NB4 (cell line): ENCODE measurements at places on chromosomes 2 and 18.

GRCh38 chr2:69902213-69902922 lies 8.6 kb downstream of the SNRNP27 start:
- peak; percentile 85 for DNase-seq

DNA sequence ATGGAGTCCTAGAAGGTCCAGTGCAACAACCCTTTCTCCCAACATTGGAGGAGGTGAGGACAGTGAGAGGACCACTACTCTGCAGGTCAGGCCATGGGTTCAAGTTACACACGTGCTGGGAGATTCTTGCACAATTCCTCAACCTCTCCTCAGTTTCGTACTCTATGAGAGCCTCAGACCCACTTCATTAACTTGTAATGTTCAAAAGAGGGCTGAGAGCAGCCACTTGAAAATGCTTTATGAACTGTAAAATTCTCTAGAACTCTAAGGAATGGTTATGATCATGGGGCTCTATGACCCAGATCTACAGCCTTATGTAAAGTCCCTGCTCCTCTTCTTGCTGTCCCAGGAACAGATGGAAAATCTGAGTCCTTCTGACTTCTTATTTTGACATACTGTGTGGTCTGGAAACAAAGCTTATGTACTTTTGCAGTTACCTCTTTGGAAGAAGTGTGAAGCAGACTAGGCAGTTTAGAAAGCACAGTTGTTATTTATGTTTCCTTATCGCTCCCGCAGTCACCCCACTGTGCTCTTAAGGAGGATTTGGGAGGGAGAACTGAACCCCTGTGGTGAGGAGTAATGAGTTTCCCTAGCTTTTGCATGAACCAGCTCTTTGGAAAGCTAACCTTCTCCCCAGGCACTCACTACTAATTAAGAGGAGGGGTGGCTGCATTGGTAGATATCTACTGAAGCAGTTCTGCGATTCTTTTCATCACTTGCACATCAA lies 296.6 kb downstream of the LRRTM1 start:
- no peak for DNase-seq

DNA sequence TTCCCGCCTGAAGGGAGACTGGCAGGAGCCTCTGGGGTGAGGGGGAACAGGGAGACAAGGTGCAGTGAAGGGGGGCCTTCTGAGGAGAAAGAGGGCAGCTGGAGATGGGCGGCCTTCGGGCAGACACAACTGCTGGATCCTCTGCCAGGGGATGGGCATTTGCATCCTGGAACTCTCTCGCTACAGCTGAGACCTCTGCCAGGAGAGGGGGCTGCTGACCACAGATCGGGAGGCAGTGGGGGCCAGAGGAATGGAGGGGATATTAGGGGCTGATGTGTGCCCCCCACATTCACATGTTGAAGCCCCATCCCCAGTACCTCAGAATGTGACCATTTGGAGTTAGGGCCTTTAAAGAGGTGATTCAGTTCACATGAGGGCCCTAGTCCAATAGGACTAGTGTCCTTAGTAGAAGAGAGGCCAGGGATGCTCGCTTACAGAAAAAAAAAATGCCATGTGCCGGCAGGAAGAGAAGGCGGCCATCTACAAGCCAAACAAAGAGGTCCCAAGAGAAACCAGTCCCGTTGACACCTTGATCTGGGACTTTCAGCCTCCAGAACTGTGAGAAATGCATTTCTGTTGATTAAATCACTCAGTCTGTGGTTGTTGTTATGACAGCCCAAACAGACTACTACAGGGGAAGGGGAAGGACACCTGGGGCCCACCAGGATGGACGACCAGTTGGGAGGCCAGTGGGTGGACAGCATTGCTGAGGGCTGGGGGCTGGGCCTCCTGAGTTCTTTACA lies 50.0 kb downstream of the TRABD2A start:
- no peak for DNase-seq

DNA sequence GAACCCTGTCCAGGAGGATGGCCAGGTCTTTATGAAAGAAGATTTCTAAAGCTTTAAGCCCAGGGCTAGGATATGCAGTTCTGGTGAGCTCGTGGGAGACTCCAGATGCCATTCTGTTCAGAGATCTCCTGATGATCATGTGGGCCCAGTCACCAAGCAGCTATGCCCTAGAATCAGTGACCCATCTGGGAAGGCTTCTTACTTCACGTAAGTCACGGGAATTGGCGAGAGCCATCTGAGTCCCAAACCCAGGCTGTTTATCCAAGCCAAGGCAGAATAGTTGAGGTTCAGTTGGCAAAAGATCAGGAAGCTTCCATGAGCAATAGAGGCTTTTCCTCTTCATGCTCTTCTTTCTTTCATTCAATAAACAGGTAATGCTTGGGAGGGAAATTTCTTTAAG lies 23.9 kb downstream of the ANTXR1 start:
- no peak for DNase-seq

- no peak for DNase-seq
Observed at GRCh38 chr18:54878659-54879358, 50.5 kb downstream of the RAB27B start.

DNA sequence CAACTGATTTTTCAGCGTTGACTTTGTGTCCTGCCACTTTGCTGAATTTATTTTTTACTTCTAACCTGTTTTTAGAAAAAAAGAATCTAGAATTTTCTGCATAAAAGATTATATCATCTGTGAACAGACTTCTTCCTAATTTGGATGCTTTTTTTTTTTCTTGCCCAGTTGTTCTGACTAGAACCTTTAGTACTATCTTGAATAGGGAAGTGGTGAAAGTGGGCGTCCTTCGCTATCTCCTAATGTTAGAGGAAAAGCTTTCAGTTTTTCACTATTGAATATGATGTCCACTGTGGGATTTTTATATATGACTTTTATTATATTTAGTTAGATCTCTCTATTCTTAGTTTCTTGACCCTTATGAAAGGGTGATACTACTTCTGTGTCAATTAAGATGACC lies 25.7 kb upstream of the KCNJ13 start:
- no peak for DNase-seq

GRCh38 chr2:172962824-172963223 lies 112.8 kb upstream of the MAP3K20 start:
- DNase-seq, result peak; percentile 88

DNA sequence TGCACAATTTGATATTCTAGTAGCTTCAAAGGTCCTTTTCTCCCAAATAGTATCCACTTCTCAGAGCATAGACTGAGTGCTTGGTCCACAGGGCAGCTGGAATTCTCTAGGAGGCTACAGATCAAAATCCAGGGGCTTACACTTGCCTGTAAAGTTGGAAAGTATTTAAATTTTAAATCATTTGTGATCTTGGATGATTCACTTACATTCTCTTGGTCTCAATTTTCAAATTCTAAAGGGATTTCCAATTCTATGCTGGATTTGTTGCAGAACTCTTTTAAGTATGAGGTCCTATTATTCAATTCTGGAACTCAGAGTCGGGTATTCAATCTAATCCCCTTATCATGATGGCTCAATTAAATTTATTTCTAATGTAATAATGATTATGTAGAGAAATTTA lies 492.3 kb downstream of the NYAP2 start:
- DNase-seq, result no peak

- DNase-seq, result no peak
Observed at GRCh38 chr2:6822406-6822805, 43.3 kb downstream of the CMPK2 start.

DNA sequence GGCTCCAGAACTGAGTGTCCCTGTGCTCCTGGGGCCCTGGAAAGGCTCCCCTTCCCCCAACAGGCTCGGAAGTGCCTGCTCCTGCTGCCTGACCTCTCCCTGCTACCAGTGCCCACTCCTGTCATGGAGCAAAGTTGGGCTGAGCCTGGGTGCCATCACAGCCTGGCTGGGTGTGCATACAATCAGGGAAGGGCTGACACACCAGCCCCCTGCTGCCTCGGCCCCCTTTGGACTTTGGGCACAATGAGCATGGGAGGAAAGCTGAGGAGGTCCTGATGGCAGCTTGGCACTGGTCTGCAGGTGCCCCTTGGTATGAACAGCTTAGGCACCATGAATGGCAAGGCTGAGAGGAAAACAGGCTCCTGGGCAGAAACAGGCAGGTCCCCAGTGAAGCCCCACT lies 405.0 kb downstream of the PID1 start:
- DNase-seq, result no peak

GRCh38 chr2:2233171-2233826 lies 97.8 kb downstream of the MYT1L start:
- no peak for DNase-seq

DNA sequence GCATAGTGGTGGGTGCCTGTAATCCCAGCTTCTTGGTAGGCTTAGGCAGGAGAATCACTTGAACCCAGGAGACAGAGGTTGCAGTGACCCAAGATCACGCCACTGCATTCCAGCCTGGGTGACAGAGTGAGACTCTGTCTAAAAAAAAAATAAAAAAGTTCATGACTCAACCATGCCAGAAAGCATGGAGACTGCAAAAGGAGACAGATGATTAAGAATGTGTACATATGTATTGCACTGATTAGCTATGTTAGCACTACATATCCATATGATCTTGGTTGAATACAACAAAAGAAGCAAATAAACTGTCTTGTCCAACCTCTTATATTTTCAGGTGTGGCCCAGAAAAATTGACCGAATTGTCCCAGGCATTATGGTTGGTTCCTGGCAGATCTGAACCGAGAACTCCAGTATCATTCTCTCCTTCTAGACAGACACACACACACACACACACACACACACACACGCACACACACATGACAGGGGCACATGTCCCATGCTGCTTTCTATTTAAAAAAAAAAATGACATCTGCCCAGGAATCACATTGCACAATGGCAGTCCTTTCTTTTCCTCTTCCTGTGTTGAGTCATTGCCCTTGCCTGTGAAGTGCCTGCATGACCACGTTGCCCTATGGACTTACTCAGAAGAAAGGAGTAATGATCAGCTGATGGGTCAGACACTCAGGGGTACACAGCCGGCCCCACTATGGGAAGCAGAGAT lies 65.6 kb downstream of the MYCN start:
- peak; percentile 80 for DNase-seq

- DNase-seq, result no peak
Observed at GRCh38 chr2:235360446-235360845, 133.4 kb upstream of the AGAP1 start.

- DNase-seq, result no peak
Observed at GRCh38 chr2:58939388-58939787, 698.3 kb upstream of the FANCL start.

GRCh38 chr18:58638441-58638840 lies 9.6 kb upstream of the ALPK2 start:
- peak; percentile 66 for DNase-seq

DNA sequence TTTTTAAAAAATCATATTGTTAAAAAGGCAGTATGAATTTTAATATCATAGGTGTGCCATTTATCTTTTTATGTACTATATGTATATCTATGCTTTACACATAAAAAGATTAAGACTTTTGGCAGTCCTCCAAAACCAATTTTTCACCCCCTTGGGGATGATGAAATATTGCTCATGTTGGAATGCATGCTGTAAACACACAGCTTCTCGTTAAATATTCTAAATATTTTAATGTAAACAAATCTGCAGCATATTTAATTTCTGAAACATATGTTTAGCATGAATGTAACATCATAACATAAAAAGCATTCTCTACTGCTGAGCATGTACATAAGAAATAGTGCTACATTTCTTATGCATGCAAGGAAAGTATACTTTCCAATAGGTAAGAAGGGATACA lies 484.3 kb upstream of the LRATD1 start:
- DNase-seq, result no peak

- DNase-seq, result no peak
Observed at GRCh38 chr2:156903335-156903734, 354.2 kb upstream of the GALNT5 start.

DNA sequence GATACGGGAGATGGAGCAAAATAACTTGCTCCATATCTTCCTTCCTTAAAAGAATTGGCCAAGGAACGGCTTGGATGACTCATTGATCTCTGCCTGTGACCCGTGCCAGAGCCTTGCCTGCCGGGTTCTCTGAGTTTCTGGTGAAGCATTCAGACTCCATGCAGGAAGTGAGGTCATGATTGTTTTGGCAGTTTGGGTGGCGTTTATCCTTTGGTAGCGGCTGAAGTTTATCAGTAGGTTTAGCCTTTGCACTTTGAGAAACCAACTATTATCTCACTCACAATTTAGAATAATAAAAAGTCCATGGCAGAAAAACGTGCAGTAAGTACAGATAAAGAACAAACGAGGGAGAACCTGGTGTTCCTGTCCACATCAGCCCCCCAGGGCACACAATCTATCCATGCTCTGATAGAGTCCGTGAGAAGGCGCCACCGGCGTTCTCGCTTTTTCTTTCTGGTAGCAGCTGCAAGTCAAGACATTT lies 15.0 kb upstream of the CTAGE1 start:
- DNase-seq, result peak; percentile 20

- no peak for DNase-seq
Observed at GRCh38 chr2:171081649-171082111, 79.0 kb downstream of the TLK1 start.

GRCh38 chr2:128513116-128513960 lies 194.7 kb upstream of the HS6ST1 start:
- DNase-seq, result no peak

- peak; percentile 67 for DNase-seq
Observed at GRCh38 chr18:31819106-31819924, 58.6 kb upstream of the SLC25A52 start.

DNA sequence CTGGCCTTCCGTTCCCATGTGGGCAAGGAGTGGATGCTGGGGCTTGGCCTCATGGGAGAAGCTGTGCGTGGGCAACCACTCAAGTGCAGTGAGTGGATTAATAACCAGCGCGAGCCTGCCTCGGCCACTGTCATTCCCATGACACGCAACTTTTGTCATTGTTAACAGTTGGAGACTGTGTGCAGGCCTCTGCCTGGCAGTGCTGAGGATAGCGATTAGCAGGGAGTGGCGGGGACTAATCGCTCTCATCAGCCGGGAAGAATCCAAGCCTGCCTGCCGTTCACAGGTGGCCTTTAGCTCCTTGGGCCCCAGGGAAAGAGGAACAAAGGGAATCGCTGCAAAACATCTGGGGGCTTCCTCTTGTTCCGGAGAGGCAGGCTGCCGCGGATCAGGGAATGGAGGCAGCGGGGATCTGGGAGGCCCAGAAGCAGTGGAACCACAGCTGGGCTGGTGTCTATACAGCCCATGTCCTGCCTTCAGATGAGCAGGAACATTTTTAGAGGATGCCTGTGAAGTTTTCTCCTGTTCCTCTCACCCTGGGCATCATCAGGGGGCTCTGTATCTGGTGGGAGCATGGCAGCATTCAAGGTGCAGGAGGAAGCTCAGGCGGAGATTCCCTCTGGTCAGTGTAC lies 53.8 kb downstream of the CTIF start:
- no peak for DNase-seq

GRCh38 chr2:43262951-43263350 lies 36.5 kb upstream of the ZFP36L2 start:
- DNase-seq, result no peak

- DNase-seq, result no peak
Observed at GRCh38 chr2:190545555-190546385, 11.2 kb upstream of the NEMP2 start.

GRCh38 chr18:56902653-56903052 lies 244.2 kb upstream of the BOD1L2 start:
- DNase-seq, result no peak

- no peak for DNase-seq
Observed at GRCh38 chr2:62904344-62904743, 146.3 kb upstream of the OTX1 start.

GRCh38 chr2:112174383-112174782 lies 36.2 kb downstream of the FBLN7 start:
- DNase-seq, result no peak

- DNase-seq, result no peak
Observed at GRCh38 chr2:120741571-120742561, 6.2 kb downstream of the GLI2 start.

- no peak for DNase-seq
Observed at GRCh38 chr2:75807992-75808391, 97.3 kb upstream of the GCFC2 start.

GRCh38 chr2:26349690-26350089 lies 3.1 kb upstream of the ADGRF3 start:
- DNase-seq, result peak; percentile 66
